CD14-positive monocyte (primary cell): ENCODE measurements at places on chromosomes 5 and 9.

DNA sequence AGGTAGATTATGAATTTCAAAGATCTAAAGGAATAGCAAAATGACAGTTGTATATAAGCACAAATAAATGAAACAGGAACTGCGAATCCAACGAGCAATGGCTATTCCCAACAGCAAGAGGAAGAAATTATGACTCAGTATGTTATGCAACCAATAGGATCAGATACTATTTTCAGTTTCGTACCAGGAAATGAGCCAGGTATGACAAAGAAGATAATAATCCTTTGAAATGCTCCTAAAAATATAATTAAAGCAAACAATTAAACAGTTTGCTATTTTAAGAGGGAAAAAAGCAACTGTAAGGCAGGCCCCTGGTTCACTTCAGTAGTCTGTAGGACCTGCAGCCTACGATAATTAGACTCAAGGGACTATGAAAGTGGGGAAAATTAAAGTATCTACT lies 58.9 kb downstream of the AUH start:
- DNase-seq: peak; percentile 90

DNA sequence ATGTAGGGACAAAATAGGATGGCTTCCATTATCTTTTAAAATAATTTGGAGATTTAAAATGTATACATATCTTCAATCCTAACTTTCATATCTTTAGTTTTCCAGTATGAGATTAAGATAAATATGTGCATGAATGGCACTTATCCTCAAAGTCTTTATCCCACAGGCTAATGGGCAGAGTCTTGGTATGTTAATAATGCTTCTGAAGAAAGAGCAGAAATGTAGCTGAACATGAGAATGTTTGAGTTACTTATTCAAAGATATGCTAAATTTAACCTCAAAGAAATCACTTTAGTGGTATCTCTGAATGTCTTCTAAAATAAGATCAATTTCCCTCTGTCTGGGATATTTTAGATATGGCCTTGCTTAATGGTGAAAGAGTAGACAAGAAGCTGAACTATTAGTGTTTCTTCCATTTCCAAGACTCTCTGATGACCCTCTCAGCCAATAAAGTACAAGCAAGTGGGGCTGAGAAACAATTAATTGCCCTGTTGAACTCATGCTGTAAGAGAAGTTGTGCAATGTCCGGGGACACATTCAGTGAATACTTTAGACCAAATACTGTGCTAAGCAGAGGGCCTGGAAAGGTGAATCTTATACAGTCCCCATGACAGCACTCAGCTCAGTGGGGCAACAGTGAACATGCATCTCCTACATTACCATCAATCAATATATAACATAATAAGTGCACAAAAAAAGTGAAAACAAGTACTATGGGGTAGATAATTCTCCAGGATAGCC lies 50.0 kb upstream of the ADAMTSL1 start:
- no peak for DNase-seq

DNA sequence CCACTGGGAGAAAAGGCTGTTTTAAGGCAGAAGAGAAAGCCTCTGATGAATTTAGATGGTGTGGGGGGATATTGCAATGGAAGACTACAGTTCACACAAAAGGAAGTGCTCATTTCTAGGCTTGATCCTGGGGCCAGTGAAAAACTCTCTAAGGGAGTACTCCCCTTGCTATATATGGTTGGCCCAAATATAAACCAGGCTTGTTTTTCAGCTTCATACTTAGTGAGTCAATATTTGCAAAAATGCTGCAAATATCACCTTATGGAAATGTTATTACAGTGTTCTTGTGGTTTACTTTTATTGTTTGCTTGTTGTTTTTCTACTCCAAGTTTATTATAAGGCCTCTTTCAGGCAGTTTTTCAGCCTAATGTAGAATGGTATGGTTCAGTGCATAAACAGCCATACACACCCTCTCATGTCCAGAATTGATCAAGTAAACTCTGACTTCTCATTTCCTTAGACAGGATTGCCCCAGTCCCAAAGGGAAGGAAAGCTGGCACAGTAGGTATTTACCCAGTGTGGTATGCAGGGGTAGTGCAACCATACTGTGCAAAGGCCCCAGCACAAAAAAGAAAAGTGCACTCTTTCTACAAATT lies 115.1 kb downstream of the FEM1C start:
- DNase-seq: no peak

DNA sequence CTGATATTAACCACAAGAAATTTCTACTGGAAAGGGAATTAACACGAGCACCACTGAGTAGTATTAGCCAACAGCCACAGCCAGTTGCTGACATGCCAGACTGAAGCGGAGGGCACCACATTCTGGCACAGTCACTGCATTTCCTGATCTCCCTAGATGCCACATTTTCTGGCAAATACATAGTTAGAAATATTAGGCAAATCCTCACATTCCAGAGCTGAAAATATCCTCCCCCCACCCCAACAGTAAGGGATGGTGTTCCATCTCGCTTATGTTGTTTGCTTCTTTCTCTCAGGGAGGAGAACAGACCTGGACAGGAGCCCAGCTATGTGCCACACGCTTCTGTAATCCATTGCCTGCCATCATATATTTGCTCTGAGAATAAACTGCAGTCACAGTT lies 32.8 kb upstream of the MCTP1 start:
- no peak for DNase-seq

DNA sequence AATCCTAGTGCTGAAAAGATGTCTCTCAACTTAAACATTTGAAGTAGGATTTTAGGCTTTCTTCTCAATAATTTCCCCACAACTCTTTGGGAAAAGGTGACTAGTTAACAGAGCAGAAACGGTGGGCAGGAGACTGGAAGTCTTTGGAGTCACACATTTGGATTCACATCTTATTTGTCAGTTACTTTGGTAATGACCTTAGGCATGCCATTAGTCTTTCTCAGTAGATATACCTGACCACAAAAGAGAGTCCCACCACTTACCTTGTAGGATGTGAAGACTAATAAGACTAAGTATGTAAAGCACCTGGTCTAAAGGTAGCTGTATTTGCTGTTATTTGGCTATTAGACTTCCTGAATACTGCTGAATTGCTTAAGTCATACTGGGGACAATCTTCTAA lies 35.4 kb downstream of the DAP start:
- DNase-seq: no peak

- DNase-seq: no peak
Observed at GRCh38 chr5:180128671-180129261, 57.2 kb upstream of the RNF130 start.
